ENCODE measurements at places on chromosomes 2 and 18. TPM values are rescaled to one million over a fixed set of nuclear protein-coding genes. Genes with fewer than 3 reads are reported as not detected.

Gene GAL3ST2
- not detected for polyA plus RNA-seq

Gene KIF1A
- 574 TPM for polyA plus RNA-seq

Gene GRB14
- polyA plus RNA-seq: 1.0 TPM

Gene TUBB8B
- 0.80 TPM for polyA plus RNA-seq

Gene TMEM247
- not detected for polyA plus RNA-seq

Gene PMAIP1
- 7.5 TPM for polyA plus RNA-seq

Gene MAP3K19
- polyA plus RNA-seq: not detected

Gene TGFA
- 5.3 TPM for polyA plus RNA-seq

Gene TEX44
- not detected for polyA plus RNA-seq

Gene CRIM1
- 6.9 TPM for polyA plus RNA-seq

Gene ZBTB14
- polyA plus RNA-seq: 9.9 TPM

Gene OXER1
- 0.24 TPM for polyA plus RNA-seq

Gene TYMS
- polyA plus RNA-seq: 94.9 TPM

Gene CD207
- 0.39 TPM for polyA plus RNA-seq

Gene CHRNA1
- 0.44 TPM for polyA plus RNA-seq

Gene NEUROD1
- 3.3 TPM for polyA plus RNA-seq

Gene ETAA1
- 1.4 TPM for polyA plus RNA-seq

Gene EMILIN1
- polyA plus RNA-seq: 6.2 TPM

Gene RTP5
- polyA plus RNA-seq: 5.2 TPM

Gene PLGLB2
- not detected for polyA plus RNA-seq

Gene ALPP
- not detected for polyA plus RNA-seq

Gene SMAD2
- polyA plus RNA-seq: 73.8 TPM

Gene TET3
- 9.4 TPM for polyA plus RNA-seq

Gene MROH2A
- polyA plus RNA-seq: not detected

Gene IL1F10
- not detected for polyA plus RNA-seq

Gene MAP2
- polyA plus RNA-seq: 95.4 TPM

Gene OST4
- 361 TPM for polyA plus RNA-seq

Gene MTCL1
- polyA plus RNA-seq: 26.5 TPM

Gene SRSF7
- 104 TPM for polyA plus RNA-seq

Gene ANKRD30BL
- polyA plus RNA-seq: not detected

Gene MBP
- polyA plus RNA-seq: 8,940 TPM

Gene HDHD2
- 40.2 TPM for polyA plus RNA-seq

Gene CAPN14
- polyA plus RNA-seq: not detected

Gene NAT8
- not detected for polyA plus RNA-seq

Gene SKOR2
- not detected for polyA plus RNA-seq

Gene LOXL3
- 4.9 TPM for polyA plus RNA-seq

Gene CYP26B1
- polyA plus RNA-seq: 3.4 TPM

Gene GCG
- polyA plus RNA-seq: not detected

Gene HRH4
- not detected for polyA plus RNA-seq

Gene SRD5A2
- polyA plus RNA-seq: not detected

Gene NT5DC4
- not detected for polyA plus RNA-seq

Gene FAM210A
- polyA plus RNA-seq: 3.3 TPM

Gene IL36A
- polyA plus RNA-seq: not detected
